ENCODE measurements at places on chromosomes 7 and 10.

DNA sequence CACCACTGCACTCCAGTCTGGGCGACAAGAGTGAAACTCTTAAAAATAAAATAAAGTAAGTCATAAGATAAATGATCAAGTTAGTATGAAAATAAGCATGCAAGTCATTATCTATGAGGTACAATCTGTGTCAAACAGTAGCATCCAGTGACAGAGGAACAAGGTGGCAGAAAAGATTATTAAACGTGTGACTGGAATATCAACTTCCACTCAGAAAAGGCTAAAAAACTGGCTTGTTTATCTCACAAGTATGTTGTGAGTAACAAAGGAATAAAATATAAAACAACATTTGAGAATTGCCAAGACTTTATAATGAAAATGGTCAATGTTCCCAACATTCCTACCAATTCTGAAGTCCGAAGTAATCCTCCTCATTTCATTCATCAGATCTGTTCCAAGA is 30.3 kb downstream of the ITGB1 start:
- no peak for DNase-seq

DNA sequence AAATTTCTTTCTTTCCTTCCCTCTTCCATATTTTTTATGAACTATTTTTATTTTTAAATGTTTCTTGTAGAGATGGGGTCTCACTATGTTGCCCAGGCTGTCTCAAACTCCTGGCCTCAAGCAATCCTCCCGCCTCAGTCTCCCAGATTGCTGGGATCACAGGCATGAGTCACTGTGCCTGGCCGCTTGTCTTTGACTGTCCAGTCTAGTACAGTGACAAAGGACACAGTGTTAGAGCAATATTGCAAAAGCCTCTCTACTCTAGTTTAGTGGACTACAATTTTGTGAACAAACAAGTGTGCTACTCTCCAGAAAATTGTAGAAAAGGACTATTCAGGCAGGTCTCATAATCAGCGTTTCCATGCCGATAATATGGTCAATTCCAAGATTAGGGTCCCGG is 11.0 kb downstream of the CPA4 start:
- DNase-seq, result no peak

- peak; percentile 34 for DNase-seq
Measured at GRCh38 chr10:48215486-48216203, 58.9 kb downstream of the FRMPD2 start.

DNA sequence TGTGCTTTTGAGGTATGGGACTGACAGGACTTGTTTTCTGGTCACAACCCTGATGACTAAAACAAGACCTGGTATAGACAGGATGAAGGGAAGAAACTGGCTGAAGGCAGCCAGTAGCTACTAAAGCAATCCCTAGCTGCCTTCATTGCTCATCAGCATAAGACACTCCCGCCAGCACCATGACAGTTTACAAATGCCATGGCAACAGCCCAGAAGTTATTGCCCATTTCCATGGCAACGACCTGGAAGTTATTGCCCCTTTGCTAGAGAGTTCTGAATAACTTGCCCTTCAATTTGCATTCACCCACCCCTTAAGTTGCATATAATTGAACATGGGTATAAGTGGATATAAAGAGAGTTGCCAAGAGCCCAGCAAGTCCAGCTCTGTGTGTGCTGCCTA is 169.6 kb upstream of the FAM171A1 start:
- no peak for DNase-seq

- DNase-seq, result no peak
Measured at GRCh38 chr10:77182803-77183202, 454.8 kb downstream of the KCNMA1 start.

DNA sequence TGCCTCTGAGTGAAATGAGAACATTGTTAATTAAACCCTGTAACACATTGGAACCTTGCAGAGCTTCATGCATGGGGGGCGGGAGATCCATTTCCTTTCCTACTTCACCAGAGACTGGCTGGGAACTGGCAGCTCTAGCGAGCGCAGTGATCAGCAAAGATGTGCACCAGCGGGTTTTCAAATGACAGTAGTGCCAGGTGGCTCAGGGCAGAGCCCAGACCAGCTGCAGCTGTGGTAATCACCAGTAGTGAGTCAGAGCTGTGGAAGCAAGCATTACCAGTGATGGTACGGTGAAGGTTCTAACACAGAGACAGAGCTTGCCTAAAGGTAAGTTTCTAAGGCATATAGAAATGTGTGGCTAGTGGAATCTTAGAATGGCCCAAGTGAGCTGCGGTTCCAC is 1009.7 kb upstream of the CELF2 start:
- no peak for DNase-seq

- DNase-seq, result no peak
Measured at GRCh38 chr10:70458329-70459060, 17.0 kb upstream of the NODAL start.

- no peak for DNase-seq
Measured at GRCh38 chr7:140035400-140036223, 27.1 kb downstream of the PARP12 start.

GRCh38 chr7:25642849-25643248 is 414.6 kb upstream of the NPVF start:
- DNase-seq, result no peak

DNA sequence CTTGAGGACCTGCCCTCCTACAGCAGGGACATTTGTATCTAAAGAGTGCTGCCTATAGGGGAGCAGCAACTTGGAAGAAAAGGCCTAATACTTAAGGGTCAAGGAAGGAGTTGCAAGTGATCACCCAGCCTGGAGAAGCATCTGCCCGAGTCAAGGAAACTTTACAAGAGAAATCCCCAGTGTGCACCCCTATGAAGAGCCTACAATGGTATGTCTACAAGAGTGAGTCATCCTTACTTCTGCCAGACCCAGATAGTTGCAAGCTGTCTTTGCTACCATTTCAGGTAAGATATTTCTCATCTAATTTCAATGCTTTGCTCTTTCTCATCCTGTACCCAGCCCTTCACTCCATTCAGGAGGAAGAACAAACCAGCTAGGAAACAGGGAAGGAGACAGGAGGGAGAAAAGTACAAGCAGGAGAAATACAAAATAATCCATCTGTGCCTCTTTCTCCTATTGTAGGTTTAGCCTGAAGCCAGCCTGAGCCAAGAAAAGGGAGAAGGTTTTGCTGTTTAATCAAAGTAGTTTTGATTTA is 34.4 kb upstream of the AGR3 start:
- DNase-seq, result no peak

DNA sequence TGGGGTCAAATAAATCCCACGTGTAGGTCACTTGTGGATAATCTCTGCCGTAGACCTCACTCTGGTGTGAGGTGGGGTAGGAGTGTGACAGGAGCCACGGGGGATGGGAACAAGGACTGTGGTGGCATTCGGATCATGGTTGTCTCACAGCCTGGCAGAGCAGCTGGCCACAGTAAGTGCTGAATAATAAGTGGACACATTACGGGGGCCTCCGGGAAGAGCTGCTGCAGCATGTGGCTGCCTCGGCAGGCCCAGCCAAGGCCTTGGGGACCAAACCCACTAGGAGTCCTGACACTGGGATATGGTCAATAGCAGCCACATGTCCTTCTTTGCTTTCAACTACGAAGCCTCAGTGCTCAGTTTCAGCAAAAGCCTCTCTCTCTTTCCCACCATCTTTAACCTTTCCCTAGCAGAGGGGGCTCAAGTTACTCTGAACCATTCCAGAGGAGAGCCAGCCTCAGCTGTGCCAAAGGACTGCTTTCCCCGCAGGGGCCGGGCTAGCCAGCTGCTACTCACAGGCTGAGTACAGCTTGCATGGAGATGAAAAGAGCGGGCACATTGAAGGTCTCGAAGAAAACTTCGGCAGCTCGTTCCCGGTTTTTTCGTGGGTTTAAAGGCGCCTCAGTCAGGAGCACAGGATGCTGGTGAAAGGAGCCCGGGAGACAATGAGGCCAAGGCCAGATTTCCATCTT is 17.3 kb downstream of the ACTR1A start:
- DNase-seq, result no peak

- no peak for DNase-seq
Measured at GRCh38 chr10:24894728-24895127, 57.7 kb downstream of the PRTFDC1 start.

- DNase-seq, result peak; percentile 2
Measured at GRCh38 chr7:93178213-93178612, 30.0 kb upstream of the SAMD9L start.

- no peak for DNase-seq
Measured at GRCh38 chr10:62541811-62542210, 167.6 kb downstream of the ZNF365 start.

DNA sequence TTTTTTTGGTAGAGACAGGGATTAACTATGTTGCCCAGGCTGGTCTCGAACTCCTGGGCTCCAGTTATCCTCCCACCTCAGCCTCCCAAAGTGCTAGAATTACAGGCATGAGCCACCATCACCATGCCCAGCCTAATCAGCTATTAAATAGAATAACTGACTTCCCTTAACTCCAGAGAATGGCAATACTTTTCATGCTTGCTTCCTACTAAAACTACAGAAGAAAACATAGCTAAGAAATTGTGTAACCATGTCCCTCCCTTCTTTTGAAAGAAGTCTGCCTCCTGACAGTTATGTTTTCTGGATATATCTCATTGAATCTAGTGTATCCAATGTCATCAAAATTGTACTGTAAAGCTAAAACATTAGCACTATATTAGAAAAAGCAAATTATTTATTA is 95.6 kb downstream of the KMT2C start:
- DNase-seq, result no peak

GRCh38 chr10:65201491-65201890 is 1680.3 kb downstream of the REEP3 start:
- no peak for DNase-seq

DNA sequence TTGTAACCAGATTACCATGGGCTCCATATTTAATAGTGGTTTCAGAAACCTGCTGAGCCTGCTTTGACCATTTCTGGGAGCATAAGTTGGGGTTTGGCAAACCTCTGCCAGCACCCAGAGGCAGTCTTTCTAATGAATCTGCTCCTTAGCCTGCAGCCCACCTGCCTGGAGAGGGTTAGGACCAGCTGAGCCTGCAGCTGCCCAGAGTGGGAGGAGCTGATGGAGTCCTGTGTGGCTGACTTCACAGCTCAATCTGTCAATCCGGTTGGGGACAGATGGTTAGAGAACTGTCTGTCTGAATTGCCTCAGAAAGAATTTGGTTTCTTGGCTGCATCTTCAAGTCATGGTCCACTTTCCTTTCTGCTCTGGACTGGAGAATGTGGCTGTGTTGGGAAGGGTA is 444.6 kb downstream of the NRG3 start:
- no peak for DNase-seq

- no peak for DNase-seq
Measured at GRCh38 chr10:48758411-48758810, 73.7 kb downstream of the WDFY4 start.

GRCh38 chr10:121599947-121600346 is 1.7 kb upstream of the FGFR2 start:
- DNase-seq, result no peak

- no peak for DNase-seq
Measured at GRCh38 chr7:92010215-92010614, 69.6 kb downstream of the AKAP9 start.

- no peak for DNase-seq
Measured at GRCh38 chr7:122038904-122039303, 105.1 kb downstream of the AASS start.

- DNase-seq, result no peak
Measured at GRCh38 chr10:72784551-72785351, 92.8 kb downstream of the MCU start.

DNA sequence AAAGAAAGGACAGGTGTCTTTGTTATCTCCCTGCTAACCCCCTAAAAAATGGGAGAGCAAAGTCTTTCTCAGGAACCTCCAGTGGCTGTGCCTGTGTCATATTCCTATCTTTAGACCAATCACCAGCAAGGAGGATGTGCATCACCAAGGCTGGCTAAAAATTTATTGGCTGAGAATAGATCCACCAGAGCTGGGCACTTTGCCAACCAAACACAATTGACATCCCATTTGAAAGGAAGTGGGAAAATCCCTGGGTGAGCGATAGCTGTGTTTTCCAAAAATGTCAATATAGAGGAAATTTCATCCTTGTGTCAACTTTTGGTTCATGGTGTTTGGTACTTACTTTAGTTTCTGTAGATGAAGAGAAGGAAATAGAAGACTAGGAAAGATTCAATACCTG is 13.1 kb upstream of the GPR141 start:
- DNase-seq, result no peak

DNA sequence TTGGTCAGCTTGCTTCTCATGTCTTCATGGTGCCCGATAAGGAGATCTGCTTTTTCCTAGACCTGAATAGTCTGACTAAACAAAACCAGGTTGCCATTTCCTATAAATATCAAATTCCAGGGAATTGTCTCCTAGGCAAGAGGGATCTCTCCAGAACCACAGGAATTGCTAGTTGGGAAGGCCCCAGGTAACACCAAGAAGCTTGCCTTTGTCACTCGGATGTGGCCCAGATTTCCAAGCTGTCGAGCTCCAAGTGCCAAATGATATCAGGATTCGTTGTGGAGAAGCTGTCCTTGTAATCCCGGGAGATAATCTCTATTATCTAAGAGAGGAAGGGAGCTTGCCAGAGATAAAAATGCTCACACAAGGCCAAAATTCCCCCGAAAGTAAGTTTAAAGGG is 1288.5 kb upstream of the AUTS2 start:
- no peak for DNase-seq

DNA sequence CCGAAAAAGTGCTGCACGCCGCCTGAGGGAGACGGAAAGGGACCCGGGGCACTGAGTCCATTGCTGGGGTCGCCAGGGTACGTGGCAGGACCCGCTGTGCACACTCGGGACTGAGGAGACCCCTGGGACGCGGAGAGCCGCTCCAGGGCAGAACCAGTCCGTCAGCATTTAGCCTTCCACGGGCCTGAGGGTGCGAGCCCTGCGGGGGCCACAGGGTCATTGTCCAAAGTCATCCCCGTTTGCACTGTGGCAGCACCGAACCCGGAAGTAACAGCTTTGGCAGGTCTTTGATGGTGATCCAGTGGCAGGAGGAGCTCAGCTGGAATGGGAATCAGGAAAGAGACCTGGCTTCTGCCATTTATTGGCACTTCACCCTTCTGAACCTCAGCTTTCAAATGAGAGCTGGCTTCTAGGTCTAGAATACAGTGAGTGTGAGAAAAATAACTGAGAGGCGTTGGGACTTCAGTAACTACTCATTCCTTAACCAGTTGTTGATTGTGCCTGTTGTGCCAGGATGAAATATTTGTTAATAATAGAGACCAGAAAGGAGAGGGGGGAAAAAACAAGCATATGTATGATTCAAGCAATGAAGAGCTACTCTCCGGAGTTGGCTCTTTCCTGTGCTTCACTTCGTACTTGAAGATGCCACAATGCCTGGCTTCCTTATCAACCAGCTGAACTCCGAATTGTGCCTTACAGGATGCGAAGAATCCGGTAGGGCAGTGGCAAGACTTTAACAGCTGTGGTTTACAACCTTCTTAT is 811 bp upstream of the ARHGAP12 start:
- no peak for DNase-seq

Data from GDM1 (cell line).